Activated CD8-positive, alpha-beta memory T cell treated with anti-CD3 and anti-CD28 coated beads, Interleukin-2, amount 50 U/mL, for 4 hours (primary cell): ENCODE measurements at places on chromosomes 7 and 10.

GRCh38 chr10:17993361-17993760 lies 41.6 kb downstream of the SLC39A12 start:
- DNase-seq, result no peak

- DNase-seq, result no peak
These were observed 311.7 kb upstream of the NEBL start for GRCh38 chr10:21208666-21209316.

DNA sequence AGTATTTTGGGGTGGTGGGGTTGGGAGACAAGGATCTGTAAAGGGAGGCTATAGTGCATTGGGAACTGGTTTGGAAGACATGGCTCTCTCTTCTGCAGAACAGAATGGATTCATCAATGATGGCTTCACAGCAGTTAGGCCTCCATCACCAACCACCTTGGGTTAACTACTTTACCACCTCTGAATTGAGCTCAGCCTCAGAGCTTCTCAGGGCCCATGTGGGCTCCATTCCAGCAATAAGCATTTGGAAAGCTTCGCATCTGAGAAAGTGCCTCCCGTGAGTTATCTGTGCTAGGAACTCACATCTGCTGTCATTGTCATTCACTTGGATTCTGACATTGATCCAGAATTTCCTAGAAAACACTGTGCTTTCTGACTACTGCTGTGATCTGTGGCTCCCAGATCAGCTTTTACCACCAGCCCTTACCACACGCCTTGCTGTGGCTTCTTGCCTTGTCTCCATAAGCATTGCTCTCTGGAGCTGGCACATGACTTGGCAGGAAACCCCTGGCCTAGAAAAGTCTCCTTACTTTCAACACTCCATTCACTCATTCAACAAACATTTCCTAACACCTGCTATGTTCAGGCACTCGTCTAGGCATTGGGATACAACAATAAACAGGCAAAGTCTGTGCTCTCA lies 70.7 kb upstream of the ADO start:
- DNase-seq, result no peak

DNA sequence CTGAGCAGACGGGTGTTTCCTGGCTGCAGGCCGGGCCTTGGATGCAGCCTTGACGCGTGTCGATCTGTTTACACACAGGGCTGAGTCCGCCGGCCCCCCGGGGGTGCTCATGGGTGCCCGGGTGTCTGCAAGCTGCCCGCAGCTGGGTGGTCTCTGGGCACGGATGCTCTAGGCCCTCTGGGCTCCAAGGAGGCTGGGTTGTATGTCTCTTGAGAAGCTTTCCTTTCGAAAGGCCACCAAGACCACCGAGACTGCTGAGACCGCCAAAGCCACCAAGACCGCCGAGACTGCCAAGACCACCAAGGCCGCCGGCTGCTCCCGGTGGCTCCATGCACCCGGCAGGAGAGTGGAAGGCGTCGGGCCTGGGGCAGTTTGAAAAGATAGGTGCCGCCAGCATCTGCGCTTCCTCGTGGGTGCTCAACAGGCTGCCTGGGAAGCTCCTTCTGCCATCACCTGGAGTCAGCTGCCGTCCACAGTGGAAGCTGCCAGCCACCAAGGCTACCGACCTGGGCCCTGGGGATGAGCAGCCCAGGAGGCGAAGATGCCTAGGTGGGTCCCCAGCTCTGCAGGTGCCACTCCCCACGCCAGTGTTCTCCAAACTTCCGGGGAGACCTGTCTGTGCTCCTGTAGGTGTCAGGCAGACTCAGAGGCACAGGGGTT lies 121.1 kb downstream of the INPP5A start:
- no peak for DNase-seq

- DNase-seq, result no peak
These were observed 89.9 kb downstream of the REEP3 start for GRCh38 chr10:63611078-63611477.
